ENCODE measurements at places on chromosomes 7 and 10.
A peak's percentile ranks its signal among the peaks of the same experiment; 100 is the strongest.

GRCh38 chr10:36194276-36194675 lies 552.2 kb upstream of the FZD8 start:
- DNase-seq = no peak

DNA sequence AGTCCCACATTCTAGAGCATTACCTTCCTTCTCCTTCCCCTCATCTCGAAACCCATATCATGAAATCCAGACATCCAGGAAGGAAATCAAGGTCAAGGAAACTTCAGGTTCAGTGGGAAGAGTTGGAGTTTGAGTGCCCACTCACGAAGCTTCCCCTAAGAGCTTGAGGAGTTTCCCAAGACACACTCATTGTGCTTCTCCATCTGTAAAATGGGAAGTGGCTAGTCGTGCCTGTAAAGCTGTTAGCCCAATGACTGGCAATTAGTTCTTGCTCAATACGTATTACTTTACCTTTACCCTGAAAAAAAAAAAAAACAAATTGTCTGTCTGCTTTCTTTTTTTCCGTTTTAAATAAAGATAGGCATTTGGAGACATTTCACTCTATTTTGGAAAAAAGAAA lies 42.3 kb downstream of the GPAM start:
- DNase-seq = no peak

DNA sequence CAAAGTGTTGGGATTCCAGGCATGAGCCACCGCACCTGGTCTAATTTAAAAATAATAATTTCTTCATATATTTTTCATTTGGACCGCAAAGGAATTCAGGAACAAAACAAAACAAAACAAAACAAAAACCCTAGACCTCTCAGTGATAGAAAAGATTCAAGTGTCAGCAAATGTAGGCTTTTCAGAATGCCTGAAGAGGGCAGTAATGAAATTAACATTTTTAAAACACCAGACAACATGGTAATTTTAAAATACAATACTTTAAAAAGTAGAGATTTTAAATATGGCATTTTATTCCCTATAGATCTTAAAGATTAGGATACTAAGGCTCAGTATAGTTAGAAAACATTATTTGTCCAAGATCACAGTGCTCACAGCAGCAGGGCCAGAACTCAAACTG lies 36.6 kb downstream of the DNMBP start:
- DNase-seq = no peak

GRCh38 chr7:7417851-7418250 lies 117.8 kb downstream of the COL28A1 start:
- no peak for DNase-seq

DNA sequence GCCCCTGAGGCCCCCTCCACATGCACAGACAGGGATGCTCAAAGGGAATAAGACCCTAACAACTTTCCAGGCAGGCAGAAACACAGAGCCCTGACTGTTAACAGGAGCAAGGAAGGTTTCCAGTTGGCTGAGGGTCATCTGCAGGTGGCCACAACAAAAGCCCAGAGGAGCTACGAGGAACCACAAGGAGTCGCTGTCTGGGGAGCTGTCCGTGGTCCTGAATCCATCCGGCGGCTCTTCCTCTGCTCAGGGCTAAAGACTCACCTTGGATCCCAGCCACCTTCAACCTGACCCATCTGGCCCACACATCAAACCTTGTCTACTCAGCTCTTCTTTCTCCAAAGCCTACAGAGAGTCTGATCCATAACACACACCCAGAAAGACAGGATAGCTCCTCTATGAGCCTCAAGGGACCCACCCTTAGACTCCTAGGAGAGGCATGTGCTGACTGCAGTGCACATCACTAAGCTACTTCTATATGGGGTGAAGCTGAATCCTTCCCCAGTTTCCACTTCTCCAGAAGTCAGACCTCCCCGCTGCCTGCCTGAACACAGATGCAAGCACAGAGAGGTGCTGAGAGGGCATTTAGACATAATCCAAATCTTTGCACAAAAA lies 104.0 kb downstream of the SLIT1 start:
- DNase-seq = peak; percentile 52

DNA sequence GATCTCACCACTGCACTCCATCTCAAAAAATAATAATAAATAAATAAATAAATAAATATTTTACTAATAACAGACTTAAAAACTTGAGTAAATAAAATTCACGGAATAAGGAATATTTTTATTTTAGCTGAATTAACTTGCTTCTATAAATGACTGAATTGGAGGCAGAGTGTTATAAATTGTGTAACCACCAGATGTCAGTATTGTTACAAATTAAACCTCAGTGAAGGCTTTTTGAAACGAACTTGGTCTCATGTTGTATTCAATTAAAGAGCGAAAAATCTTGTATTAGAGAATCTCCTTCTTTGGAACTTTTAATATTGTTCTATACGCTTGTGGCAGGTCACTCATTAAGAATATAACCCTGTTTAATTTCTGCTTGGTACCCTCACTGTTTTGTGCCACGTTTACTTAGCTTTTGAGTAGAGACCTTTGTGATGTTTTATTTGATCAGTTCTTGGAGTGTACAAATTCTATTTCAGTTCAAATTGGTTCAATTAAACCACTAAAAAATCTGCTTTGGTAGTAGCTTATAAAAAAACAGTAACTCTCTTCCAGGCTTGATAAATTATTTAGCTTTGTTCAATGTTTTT lies 45.6 kb upstream of the SCIN start:
- DNase-seq = no peak

- DNase-seq = no peak
These were observed 97.7 kb upstream of the CDCA7L start for GRCh38 chr7:22043367-22043766.

- DNase-seq = no peak
These were observed 540.3 kb upstream of the IGFBP3 start for GRCh38 chr7:46461334-46461777.

DNA sequence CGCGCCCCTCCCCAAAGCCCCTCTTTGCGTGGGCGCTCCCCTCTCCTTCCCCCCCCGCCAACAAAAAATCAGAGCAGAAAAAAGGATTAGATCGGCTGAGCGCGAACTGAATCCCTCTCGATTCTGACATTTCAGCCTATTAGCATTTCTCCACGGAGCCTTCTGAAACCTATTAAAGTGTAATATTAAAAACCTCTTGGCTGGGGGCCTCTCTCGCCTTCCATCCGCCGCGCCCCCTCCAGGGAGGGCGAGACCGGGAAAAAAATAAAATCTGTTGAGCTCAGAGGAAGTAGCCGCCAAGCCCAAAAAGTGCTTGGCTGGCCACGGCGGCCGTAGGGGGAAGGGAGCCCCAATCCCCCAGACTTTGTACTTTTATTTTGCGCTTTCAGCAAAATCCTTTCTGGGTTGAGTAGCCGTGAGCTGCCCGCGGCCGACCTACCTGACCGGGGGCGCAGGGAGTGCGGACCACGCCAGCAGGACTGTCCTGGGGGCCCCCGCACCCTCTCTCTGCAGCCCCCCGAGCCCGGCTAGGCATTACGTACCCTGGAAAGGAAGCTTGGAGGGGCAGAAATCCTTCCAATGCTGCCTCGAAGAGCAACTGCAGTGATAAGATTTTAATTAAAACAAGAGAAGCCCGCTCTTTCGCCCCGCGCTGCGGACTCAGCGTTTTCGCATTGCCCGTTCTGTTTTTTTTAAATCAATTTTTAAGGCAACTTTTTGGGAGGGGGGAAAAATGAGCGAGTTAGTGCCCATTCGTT lies 1.3 kb upstream of the TNRC18 start:
- DNase-seq = no peak

DNA sequence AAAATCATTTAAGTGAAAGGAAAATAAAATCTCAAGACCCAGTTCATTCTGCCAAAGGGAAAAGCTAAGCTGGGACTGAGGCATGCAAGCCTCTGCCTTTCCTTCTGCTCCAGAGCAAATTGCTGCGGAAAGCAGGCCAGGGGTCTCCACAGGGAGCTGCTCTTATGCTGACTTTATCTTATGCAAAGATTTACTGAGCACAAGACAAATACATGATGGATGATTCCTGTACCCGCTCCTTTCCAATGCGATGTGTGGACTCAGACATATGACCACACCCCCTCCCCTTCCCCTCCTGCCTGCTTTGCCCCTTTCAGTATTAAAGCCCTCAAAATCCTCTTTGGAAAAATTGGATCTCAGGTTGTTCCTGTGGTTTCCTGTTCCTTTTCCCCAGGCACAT lies 74.2 kb upstream of the INSIG1 start:
- no peak for DNase-seq

Data from activated T-cell treated with anti-CD3 and anti-CD28 coated beads for 48 hours (primary cell).